ENCODE measurements at places on chromosomes 7 and 10.
A peak's percentile ranks its signal among the peaks of the same experiment; 100 is the strongest.

DNA sequence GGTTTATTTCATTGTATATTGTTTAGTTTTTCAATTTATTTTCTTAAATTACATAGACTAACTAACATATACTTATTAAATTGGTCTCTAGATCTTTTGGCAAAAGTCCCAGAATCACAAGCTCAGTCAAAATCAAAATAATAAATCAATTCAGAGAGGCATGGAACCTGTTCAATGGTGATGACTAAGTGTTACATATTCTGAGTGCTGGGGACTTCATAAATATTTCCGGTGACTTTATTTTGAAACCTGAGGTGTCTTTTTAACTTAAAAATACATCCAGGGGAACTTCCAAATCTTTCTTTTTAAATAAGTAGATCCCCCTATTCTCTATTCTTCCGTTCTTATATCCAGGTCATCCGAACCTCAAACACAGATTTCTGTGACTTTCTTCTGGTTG is 89.6 kb upstream of the ZNF804B start:
- DNase-seq = no peak

GRCh38 chr7:133529861-133530260 is 277.0 kb downstream of the EXOC4 start:
- DNase-seq = no peak

DNA sequence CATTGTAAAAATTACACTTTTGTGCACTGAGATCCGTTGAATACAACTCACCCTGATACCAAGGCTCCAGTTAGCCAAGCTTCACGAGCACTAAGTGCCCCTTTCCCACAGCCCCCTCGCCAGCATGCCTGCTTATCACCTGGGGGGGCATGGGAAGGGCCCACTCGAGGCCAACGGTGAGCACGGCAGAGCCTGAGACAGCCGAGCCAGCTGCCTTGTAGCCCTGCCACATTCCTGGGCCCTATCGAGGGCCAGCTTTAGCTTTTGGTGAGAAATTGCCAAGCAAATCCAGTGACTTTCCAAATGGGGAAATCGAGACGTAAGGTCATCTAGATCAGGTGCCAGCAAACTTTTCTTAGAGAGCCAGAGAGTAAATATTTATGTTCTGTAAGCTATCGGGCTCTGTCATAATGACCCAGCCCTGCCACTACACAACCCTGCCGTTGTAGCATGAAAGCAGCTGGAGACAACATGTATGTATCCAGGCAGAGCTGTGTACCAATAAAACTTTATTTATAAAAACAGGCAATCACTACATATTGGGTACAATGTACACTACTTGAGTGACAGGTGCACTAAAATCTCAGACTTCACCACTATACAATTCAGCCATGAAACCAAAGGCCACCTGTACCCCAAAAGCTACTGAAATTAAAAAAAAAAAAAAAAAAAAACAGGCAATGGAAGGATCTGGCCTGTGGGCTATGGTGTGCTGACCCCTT is 83.6 kb downstream of the FAM53B start:
- DNase-seq = no peak

GRCh38 chr10:86650151-86650550 is 4.2 kb upstream of the OPN4 start:
- DNase-seq = peak; percentile 29

- no peak for DNase-seq
Measured at GRCh38 chr7:81616951-81617350, 152.9 kb downstream of the HGF start.

- DNase-seq = no peak
Measured at GRCh38 chr10:2222631-2223030, 485.3 kb upstream of the ADARB2 start.

DNA sequence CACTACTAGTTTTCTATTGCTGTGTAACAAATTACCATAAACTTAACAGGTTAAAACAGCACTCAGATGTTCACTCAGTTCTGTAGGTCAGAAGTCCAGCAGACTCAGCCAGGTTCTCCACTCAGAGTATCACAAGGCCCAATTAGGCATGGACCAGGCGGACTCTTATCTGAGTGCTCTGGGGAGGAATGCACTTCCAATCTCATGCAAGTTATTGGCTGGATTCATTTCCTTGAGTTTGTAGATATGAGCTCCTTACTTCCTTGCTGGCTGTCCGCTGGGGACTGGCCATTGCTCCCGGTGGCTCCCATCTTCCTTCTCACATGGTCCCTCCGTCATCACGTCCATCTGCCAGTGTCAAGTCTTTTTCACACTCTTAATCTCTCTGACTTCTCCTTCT is 137.0 kb upstream of the PRR15 start:
- no peak for DNase-seq

- no peak for DNase-seq
Measured at GRCh38 chr7:65812281-65812680, 60.6 kb upstream of the VKORC1L1 start.

GRCh38 chr7:107150375-107151073 is 18.3 kb upstream of the HBP1 start:
- peak; percentile 71 for DNase-seq

- DNase-seq = peak; percentile 63
Measured at GRCh38 chr10:71312811-71313789, 6.0 kb upstream of the SLC29A3 start.

- peak; percentile 64 for DNase-seq
Measured at GRCh38 chr10:124074501-124075109, 18.8 kb downstream of the CHST15 start.

DNA sequence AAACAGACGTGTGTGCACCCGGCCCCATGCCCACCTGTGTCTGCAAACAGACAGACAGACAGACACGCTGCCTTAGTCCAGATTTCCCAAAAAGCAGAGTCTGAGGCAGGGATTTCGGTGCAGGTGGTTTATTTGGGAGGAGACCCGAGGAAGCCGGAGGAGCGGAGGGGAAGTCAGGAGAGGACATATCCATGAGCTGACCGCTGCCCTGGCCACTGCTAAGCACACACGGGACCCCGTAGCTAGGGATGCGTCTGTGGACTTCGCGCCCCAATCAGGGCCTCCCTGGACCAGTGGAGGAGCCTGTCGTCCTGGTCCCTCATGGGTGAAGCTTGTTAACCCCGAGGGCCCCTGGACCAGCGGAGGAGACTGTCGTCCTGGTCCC is 47.6 kb downstream of the FOXL3 start:
- no peak for DNase-seq

DNA sequence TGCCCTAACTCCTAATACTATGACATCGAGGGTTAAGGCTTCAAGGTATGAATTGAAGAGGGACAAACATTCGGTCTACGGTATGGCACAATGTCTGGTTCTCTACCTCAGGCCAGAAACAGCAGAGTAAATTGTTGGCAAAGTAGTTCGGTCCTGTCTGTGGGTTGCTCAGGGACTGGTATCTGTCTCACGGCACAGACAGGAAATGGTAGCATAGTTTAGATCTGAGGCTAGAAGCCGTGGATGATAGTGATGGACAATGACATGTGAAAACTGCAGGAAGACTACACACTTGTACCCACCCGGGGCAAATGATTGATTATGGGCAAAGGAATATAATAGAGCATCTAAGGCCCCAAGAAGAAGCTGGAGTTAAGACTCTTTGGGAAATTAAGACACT is 106.2 kb downstream of the TWIST1 start:
- DNase-seq = no peak

- DNase-seq = no peak
Measured at GRCh38 chr10:42988069-42988468, 88.8 kb upstream of the RET start.

- no peak for DNase-seq
Measured at GRCh38 chr7:96304573-96304972, 17.3 kb downstream of the SLC25A13 start.

- DNase-seq = peak; percentile 87
Measured at GRCh38 chr10:112375721-112376395, 1.9 kb downstream of the ACSL5 start.

DNA sequence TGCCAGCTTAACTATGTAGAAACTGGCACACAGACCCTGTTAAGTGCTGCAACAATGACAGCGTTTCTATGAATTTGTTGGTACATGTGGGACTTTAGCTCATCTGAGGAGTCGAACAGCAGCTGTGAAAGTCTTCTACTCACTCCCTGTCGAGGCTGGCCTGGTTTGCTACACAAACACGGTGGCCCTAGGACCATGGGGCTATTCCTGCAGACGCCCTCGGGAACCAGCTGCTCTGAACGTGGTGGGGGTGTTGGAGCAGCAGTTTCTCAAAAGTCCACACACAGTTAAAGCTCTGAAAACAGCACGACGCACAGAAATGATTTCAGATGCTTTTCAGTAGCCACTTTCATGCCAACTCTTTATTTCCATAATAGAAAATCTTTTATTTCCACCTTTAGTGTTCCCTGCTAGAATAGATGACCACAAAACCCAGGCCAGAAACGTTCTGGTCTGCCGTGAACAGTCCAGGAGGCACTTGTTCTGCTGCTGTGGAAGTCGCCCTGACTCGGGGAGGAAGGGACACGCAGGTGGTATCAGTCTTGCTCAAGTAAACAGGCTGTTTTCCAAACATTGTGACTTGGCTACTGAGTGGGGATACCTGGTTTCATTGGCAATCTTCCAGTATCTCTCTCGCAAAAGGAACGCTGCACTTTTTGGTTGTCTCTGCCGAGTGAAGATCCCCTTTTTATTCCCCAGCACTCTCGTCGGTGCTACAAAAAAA is 21.5 kb downstream of the GUSB start:
- DNase-seq = no peak

- no peak for DNase-seq
Measured at GRCh38 chr7:1243290-1243963, 10.8 kb downstream of the UNCX start.

GRCh38 chr10:31315453-31315852 is 3.6 kb upstream of the ZEB1 start:
- peak; percentile 17 for DNase-seq

- DNase-seq = no peak
Measured at GRCh38 chr7:45999541-45999940, 78.5 kb upstream of the IGFBP3 start.

GRCh38 chr7:149850716-149851115 is 12.5 kb downstream of the ZNF862 start:
- DNase-seq = peak; percentile 12

DNA sequence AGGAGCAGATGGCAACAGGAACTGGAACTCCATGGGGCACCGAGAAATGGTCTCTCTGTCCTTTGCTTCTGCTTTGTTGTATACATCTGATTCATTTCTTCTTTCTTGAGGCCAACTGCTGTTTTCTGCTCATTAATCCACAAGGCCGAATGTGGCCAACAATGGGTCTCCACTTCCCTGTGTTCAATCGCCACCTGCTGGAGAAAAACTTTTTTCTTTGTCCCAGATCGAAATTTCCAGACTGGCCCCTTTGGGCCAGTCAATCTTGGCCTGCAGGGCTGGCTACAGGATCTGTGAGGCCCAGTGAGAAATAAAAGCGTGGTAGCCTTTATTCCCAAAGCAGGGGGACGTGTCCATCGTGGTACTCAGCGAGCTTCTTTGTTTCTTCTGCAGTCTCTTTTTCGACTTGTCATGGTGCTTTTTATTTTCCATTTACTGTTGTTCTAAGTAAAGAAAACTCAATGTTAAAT is 58.8 kb downstream of the PARP12 start:
- no peak for DNase-seq

GRCh38 chr7:87600130-87601124 is at the start of gene ABCB1:
TSS of gene ABCB1 (minus strand) at chr7:87600884. CDS start at chr7:87600184, 700 bp downstream.
- peak; percentile 60 for DNase-seq

GRCh38 chr7:19284596-19285300 is 139.5 kb upstream of the FERD3L start:
- DNase-seq = no peak

DNA sequence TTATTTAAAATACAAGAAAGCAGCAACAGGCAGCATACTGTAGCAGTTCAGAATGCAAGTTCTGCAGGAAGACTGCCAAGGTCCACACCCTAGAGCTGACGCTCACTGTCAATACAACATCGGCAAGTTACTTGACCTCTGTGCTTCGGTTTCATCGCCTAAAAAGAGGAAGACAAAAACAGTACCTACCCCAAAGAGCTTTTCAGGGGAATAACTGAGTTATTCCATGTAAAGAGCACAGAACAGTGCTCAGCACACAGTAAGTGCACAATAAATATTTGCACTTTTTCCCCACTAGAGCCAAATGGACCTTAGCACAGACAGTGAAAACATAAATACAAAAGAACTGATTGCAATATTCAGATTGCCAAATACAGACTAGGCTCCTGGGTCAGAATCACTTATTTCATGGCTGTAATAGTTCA is 88.6 kb downstream of the USP6NL start:
- peak; percentile 81 for DNase-seq

DNA sequence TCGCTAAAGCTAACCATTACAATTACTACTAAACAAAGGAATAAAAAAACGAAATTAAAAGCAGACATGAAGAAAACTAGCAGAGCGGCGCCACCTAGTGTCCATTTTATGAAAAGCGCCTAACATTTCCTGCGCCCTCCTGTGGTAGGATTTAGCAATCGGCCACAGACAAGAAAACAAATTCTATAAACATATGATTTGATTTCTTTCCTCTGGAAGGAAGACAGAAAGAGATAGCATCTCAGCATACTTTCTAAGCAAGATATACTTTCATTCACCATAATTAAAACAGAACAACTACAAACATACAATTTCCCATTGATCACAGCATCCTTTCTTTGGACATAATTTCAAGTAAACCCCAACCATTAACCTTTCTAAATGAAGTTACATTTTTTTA is 337.7 kb upstream of the NPVF start:
- peak; percentile 68 for DNase-seq

DNA sequence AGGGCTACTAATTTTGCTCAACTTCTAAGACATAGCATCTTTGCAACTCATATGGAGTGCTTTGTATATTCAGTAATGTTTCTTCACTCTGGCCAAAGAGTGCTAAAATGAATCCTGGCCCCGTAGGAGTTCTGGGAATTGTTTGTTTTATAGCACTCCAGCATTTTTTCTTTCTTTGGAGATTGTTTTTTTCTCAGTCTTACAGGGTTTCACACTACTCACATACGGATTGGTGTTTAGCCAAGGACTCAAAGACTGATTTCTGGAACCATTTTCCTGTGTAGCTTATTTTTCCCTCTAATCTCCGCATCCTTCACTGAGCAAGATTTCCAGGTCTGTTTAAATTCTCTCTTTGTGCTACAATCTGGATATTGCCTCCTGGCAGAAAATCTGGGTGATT is 6.4 kb downstream of the TAS2R41 start:
- DNase-seq = no peak

DNA sequence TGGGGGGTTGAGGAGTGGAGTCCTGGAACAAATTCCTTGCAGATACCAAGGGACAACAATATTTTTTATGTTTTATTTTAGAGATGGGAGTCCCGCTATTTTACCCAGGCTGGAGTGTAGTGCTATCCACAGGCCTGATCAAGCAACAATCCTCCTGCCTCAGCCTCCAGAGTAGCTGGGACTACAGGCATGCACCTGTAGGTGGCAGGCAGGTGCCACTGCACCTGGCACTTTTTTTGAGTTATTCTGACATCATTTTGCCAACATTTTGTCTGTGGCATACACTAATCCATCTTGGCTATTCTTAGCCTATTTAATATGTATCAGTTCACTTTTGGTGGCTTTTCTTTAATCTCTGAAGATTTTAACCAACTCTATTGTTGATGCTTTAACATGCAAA is 317.8 kb upstream of the MTPN start:
- DNase-seq = no peak

- no peak for DNase-seq
Measured at GRCh38 chr7:44626620-44627019, 20.2 kb downstream of the OGDH start.

GRCh38 chr7:52749880-52750279 is 285.6 kb upstream of the POM121L12 start:
- peak; percentile 15 for DNase-seq
